ENCODE measurements at places on chromosomes 7 and 10. TPM values are rescaled to one million over a fixed set of nuclear protein-coding genes. Genes with fewer than 3 reads are reported as not detected.

Gene DOCK1
- total RNA-seq: 55.8 TPM

Gene SFTPA1
- 7.1 TPM for total RNA-seq

Gene RADIL
- total RNA-seq: 12.1 TPM

Gene EEPD1
- total RNA-seq: 26.2 TPM

Gene TRPV6
- not detected for total RNA-seq

Gene CCL24
- total RNA-seq: not detected

Gene GPRIN2
- total RNA-seq: 1.3 TPM

Gene PRPS1L1
- total RNA-seq: not detected

Gene ANKRD30A
- total RNA-seq: not detected

Gene NEUROG3
- 0.66 TPM for total RNA-seq

Gene GNG11
- total RNA-seq: 20.5 TPM

Gene CASP2
- 8.4 TPM for total RNA-seq
